ENCODE measurements at places on chromosomes 3 and 15. TPM values are rescaled to one million over a fixed set of nuclear protein-coding genes. Genes with fewer than 3 reads are reported as not detected.
A peak's percentile ranks its signal among the peaks of the same experiment; 100 is the strongest.

GRCh38 chr3:187979564-187979963 lies 174.4 kb upstream of the LPP start:
- DNase-seq: no peak

- DNase-seq: no peak
Observed at GRCh38 chr3:67648229-67648628, 6.2 kb downstream of the SUCLG2 start.

Gene CNTN3
- 3.5 TPM for total RNA-seq

DNA sequence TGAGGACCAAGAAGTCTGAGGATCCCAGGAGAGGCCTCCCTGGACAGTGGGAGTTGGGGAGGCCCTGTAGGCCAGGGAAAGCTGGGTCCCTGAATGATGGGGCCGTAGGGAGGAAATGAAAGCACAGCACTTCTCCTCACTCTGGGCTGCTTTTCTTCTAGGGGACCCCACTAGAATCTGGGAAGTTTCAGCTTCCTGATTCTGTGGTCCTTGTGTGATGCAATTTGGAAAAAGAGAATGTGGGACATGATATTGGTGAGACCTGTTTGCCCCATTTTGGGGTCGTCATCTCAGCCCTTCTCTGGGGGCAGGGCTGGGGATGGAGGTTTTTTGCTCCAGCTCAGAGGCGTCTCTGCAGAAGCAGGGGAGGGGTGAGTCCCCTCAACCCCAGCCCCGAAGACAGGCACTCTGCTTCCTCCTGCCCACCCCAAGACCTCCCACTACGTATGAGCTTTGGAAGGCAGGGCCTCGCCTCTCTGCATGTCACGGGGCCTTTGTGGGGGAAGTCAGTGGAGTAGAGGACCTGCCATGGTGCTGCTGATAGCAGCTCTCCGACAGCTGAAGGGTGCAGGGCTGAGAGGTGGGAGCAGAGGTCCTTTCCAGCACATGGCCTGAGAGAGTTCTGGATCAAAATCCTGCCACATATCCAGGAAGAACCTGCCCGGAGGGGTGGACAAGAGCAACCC lies 1.5 kb upstream of the SNX22 start:
- DNase-seq: no peak

DNA sequence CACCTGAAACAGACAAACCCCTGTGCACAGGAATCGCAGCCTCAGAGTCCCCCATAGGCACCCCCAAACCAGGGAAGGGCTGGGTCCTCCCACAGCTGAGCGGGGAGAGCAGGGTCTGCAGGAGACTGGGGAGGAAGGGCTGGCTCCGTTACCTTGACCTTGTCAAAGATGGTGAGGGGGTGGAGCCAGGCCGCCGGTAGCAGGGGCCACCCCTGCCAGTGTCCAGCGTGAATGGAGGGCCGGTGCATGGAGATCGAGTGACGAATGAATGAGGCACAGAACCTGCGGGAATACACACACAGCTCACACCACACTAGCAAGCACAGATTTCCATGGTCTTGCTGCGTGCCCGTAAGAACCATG lies 102.2 kb downstream of the TMEM266 start:
- DNase-seq: no peak

DNA sequence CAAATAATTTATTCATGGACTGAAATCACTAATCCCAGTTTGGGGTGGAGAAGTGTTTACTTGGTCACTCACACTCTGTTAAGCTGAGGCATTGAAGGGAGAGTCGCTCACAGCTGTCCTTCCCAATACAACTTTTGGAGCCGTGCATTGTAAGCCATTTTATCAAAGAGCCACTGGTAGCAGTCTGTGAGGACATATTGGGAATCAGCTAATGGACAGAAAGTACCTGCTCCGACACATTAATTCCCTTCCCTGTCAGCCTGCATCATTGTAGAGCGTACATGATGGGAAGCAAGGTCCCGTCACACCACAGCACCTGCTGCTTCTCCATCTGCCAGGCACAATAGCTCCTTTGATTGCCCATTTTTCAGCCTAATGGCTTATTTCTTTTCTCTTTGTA lies 643.2 kb downstream of the SQOR start:
- DNase-seq: no peak

GRCh38 chr3:170999737-171000242 lies 26.7 kb downstream of the SLC2A2 start:
- DNase-seq: peak; percentile 91

GRCh38 chr3:62809369-62809768 lies 65.8 kb downstream of the CADPS start:
- DNase-seq: no peak

DNA sequence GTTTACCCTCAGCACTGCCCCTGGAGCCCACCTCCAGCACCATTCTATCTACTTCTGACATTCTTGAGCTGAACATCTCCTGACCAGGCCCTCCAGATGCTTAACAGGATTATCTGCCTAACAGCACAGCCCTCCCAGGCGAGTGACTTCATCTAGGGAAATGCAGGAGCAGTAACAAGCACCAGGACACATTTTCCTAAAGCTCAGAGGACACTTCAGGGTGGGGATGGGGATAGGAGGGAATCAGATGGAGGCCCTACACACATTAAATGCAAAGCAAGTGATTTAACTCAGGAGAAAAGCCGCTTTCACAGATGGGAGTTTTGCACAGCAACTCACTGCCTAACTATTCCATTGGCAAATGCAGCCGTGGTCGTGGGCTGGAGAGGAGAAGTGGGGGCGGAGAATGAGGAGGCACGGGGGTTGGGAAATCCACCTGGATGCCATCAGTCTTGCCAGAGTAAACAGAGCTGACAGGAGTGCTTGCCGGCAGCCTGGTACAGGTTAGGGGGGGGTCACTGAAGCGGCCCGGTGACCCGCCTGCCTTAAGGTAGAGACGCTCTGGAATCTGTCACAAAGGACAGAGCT lies 21.3 kb upstream of the BNC1 start:
- peak; percentile 89 for DNase-seq

GRCh38 chr15:52098323-52098722 lies 14.3 kb downstream of the BCL2L10 start:
- no peak for DNase-seq

Gene CLDN11
- total RNA-seq: not detected

DNA sequence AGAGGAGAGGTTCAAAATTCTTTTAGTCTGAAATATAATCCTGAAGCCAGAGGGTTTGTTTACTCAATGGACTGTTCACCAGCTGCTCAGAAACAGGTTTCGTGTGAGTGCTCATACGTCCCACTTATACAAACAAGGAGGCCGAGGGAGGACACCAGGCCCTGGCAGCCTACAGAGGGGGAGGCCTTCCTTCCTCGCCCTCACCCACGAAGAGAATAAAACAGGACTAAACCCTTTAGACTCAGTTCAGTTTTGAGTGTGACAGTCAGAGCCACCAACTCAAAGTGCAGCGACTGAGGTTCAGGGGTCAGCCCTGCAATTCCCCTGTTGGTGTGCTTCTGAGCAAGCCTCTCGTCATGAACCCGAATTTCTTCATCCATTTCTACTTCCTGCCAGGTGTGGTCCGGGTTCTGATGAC lies 17.3 kb downstream of the FAM174B start:
- DNase-seq: no peak

- peak; percentile 57 for DNase-seq
Observed at GRCh38 chr3:60399292-60399691, 852.0 kb downstream of the FHIT start.
